ENCODE measurements at places on chromosomes 16 and 17.

DNA sequence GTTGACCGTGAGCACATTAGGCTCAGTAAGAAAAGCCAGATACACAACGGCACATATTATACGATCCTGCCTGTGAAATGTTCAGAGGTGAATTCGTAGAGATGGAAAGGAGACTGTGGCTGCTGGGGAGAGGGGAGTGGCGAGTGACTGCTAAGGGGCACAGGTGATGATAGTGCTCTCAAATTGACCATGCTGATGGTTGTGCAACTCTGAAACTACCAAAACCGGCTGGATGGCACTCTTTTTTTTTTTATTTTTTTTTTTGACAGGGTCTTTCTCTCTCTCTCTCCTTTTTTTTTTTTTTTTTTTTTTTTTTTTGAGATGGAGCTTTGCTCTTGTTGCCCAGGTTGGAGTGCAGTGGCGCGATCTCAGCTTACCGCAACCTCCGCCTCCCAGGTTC is 8.1 kb upstream of the SEC14L5 start:
- no peak for DNase-seq

GRCh38 chr16:17396762-17397498 is 73.8 kb downstream of the XYLT1 start:
- no peak for DNase-seq

DNA sequence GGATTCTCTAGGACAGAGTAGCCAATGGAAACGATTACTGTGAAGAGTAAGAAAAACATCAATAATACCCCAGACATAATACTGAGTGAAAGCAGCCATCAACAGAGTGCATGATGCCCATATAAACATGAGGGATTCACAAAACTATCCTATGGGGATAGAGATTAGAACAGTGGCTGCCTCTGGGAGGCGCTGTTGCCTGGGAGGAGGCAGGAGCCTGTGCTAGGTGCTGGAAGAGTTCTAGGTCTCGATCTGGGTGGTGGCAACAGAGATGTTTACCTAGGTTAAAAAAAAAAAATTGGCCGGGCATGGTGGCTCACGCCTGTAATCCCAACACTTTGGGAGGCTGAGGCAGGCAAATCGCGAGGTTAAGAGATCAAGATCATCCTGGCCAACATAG is 7.9 kb downstream of the FA2H start:
- DNase-seq: no peak

- no peak for DNase-seq
Observed at GRCh38 chr17:80260791-80261158, at the start of gene RNF213. TSS of gene RNF213 (plus strand) at chr17:80260852. CDS start at chr17:80263682, 2,830 bp downstream.

DNA sequence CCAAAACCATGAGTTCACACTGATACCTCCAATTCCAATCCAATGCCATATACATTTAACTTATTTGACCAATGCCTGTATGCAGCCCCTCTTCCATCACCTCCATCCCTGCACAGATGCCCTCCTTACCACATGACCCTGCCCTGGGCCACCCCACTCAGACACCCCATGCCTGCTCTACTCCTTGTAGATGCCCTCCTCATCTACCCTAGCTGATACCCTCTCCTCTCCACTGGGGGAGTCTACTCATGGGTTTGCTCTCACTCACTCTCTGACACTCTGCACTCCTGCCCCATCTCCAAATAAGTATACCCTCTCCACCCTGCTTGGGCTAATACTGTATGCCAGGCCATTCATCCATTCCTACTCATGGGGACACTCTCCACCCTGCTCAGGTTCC is 16.0 kb upstream of the CMTM4 start:
- no peak for DNase-seq

GRCh38 chr16:20995711-20996110 is 95.1 kb downstream of the LYRM1 start:
- no peak for DNase-seq

DNA sequence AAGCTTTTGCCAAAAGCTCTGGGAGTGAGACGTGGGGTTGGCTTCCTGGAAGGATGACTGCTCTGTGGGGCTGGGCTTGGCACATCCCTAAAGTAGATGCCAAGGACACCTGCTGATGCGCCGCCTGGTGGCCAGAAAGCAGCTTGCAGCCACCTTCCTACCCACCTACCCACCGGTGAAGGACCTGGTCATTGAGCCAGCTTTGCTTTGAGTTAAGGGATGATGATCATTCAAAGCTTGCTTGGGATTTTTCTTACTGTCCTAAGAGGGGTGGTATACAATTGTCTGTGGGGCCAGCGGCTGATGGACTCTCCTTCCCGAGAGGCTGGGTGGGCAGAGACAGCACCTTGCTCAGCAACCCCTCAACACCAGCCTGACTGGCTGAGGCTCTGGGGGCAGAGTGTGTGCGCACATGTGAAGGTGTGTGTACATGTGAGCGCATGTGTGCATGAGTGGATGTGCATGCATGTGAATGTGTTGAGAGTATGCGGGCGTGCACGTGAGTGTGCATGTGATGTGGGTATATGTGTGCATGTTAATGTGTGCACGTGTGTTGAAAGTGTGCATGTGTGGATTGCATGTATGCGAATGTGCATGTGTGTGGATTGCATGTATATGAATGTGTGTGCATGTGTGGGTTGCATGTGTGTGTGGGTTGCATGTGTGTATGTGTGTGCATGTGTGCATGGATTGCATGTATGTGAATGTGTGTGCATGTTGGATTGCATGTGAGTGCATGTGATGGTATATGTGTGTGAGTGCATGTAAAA is 18.6 kb downstream of the C1QTNF1 start:
- DNase-seq: no peak

- no peak for DNase-seq
Observed at GRCh38 chr17:83128306-83129240, 49.2 kb downstream of the METRNL start.

DNA sequence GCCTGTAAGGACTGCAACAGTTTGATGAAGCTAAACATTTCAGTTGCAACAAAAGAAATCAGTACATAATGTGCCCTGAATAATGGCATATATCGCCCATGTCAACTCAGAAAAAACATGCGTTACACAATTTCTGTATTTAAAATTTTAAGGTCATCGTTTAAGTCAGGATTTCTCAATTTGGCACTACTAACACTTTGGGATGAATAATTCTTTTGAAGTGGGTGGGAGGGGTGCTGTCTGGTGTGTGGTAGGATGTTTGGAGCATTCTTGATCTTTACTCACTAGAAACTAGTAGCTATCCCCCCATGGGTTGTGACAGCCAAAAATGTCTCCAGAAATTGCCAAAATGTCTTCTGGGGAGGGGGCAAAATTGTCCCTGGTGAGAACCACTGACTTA is 50.7 kb upstream of the CNTNAP4 start:
- no peak for DNase-seq

- DNase-seq: no peak
Observed at GRCh38 chr16:30027588-30028437, 3.3 kb downstream of the TLCD3B start.

- DNase-seq: no peak
Observed at GRCh38 chr16:57579361-57579665, 36.9 kb downstream of the ADGRG5 start.

Measured in NT2/D1 (cell line).